Left cardiac atrium (tissue), 4 donors: ENCODE measurements at places on chromosomes 3 and 15.
A peak's percentile ranks its signal among the peaks of the same experiment; 100 is the strongest.

DNA sequence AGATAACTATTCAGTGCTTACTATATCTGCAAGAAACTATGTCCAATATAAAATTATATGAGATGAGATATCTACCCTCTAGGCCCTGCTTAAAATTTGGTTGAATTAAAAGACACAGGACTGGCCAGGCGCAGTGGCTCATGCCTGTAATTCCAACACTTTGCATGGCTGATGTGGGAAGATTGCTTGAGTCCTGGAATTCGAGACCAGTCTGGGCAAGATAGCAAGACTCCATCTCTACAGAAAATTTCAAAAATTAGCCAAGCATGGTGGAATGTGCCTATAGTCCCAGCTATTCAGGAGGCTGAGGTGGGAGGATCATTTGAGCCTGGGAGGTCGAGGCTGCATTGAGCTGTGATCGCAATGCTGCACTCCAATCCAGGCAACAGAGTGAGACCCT lies 303.7 kb upstream of the UBE2E2 start:
- DNase-seq = no peak

DNA sequence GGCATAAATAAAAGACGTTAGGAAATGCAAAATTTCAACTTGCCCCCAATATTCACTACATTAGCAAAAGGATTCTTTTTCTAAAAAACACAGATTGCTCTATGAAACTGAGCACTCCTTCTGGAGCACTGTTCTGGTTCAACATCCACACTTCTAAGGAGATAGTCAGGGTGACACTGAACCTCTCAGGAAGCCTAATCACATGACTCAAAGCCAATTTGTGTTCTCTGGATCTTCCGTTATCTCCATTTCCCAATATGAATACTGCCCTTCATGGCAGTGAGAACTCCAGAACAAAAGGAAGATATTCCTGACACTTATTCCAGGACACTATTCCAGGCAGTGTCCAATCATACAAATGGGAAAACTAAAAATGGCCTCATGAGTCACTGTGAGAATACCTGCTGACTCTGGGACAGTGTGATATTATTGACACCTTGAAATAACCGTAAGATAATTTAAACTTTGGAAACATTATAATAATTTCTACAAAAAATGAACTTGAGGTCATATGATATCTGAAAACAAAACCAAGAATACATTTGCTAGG lies 21.4 kb upstream of the TRPM7 start:
- DNase-seq = no peak

DNA sequence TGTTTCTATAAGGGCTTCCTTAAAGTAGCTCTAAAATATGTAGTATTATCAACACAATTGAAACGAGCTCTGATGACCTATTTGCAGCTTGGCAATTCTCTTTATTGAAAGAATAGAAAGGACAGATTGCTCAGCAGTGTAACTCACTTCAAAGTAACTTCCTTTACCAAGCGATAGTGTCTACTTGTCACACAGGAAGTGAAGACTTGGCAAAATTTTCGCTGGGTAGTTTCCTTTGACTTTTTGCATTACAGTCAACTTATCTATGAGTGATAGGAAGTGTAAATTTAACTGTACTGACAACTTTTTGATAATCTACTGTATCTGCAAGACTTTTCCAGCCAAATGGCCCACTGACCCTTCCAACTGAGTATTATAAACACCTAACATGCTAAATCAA lies 22.8 kb downstream of the SLC9A9 start:
- DNase-seq = no peak

- DNase-seq = peak; percentile 70
Observed at GRCh38 chr3:13072239-13072599, 1.0 kb downstream of the IQSEC1 start.

DNA sequence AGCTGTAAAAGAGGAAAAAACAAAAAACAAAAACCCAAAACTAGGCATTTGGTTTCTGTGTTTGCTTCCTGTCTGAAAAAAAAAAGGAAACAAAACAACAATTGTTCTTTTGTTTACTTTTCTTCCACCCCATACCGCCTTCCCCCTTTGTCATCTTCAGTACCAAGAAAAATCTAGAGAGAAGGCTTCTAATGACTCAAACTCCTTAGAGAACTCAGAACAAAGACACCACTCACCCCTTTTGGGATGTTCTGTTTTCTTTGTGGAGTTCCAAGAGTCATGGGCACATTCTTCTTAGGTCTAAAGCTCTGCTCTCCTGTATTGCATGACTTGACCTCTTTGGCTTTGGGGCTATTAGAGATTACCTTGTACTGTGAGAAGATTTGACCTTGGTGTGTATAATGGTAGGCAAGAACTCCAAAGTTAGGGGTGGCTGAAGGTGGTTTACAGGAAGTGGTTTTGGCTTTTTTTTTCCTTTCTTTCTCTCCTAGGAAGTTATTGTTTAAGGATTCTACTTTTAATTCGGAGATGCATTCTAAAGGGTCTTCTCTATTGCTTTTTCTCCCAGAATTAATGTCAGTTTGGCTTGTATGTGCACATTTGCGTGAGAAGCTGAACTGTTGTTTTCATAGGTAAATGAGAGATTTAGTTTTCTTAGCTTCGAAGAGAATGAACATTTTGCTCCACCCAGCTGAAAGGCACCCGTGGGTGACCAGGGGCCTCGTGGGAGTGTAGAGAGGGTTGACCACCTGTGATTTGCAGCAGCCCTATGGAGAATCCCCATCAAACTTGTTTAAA lies 39.5 kb upstream of the ZBTB20 start:
- no peak for DNase-seq

GRCh38 chr15:78979456-78980320 lies 34.8 kb upstream of the CTSH start:
- peak; percentile 67 for DNase-seq

GRCh38 chr3:70064194-70064779 lies 64.8 kb downstream of the SAMMSON start:
- no peak for DNase-seq

- no peak for DNase-seq
Observed at GRCh38 chr3:69166446-69166845, 44.1 kb upstream of the LMOD3 start.
